ENCODE measurements at places on chromosomes 5 and 9. TPM values are rescaled to one million over a fixed set of nuclear protein-coding genes. Genes with fewer than 3 reads are reported as not detected.

The MLLT3 gene
- 16.5 TPM for total RNA-seq

GRCh38 chr5:178732281-178732680, 1.8 kb upstream of the ZNF354A start:
- no peak for DNase-seq

- DNase-seq = no peak
These were observed 3.5 kb upstream of the SMC2 start for GRCh38 chr9:104090578-104090977.

- DNase-seq = no peak
These were observed 21.9 kb upstream of the PLIN2 start for GRCh38 chr9:19149230-19149629.

GRCh38 chr5:173689171-173689736, 72.8 kb upstream of the BOD1 start:
- no peak for DNase-seq

DNA sequence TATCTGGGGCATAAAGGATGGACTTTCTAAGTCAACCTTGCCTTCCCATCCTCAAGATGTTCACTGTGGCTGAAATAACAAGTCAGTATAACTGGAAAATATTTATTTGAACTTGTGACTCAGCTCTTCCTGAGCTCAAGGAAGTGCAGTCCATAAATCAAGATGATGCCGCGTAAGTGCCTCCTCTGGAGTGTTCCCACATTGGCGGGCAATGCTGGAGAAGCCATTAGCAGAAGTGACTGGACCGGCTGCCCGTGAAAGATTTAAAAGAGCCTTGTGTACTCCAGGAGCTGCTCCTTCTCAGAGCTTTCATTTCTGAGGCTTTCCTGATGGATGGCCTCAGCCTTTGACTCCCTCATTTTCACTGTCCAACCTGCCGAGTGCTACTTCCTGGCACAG, 17.4 kb downstream of the TMOD1 start:
- peak; percentile 85 for DNase-seq

DNA sequence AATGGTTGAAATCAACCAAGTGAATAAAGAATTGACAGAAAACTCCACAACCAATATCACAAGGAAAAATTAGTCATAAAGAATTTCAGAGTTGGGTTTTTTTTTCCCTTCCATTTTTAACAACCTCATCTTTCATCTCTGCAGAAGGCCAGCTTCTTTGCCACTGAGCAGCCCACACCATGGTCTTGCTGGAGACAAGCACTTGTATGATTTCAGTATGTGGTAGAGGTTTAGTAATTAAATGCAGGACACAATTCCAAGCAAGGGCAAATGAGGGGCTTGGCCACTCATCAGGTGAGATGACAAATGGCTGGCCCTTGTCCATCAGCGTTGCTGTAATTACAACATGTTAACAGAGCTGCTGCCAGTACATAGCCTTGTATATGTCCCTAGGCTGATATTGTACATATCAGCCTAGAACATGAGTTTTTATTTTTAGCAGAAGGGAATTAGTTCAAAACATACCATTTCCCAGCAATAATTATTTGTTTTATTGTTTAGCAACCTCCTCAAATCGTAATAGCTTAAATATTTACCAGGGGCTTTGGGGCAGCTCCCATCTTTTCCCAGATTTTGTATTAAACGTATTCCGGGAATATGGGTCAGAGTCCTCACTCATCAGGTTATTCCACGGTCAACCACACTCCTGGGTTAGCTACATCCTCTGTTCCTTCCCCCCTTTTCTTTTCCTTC, 5.0 kb upstream of the C9 start:
- no peak for DNase-seq

GRCh38 chr9:125749287-125749935, 2.2 kb downstream of the PBX3 start:
- no peak for DNase-seq

- no peak for DNase-seq
These were observed 52.6 kb upstream of the TNC start for GRCh38 chr9:115170358-115171073.

- DNase-seq = no peak
These were observed 296.2 kb downstream of the SPATA31D1 start for GRCh38 chr9:82284758-82285157.

GRCh38 chr5:32249668-32250067, 63.1 kb downstream of the MTMR12 start:
- DNase-seq = no peak
